ENCODE measurements at places on chromosomes 4 and X. TPM values are rescaled to one million over a fixed set of nuclear protein-coding genes. Genes with fewer than 3 reads are reported as not detected.

The SPP1 gene
- total RNA-seq: 3,399 TPM

The KDR gene
- total RNA-seq: 24.0 TPM

The ELF4 gene
- 12.5 TPM for total RNA-seq

The CT45A5 gene
- not detected for total RNA-seq

The YIPF7 gene
- not detected for total RNA-seq

The GABRG1 gene
- 0.06 TPM for total RNA-seq

The NDNF gene
- 45.2 TPM for total RNA-seq

The MORC4 gene
- 20.0 TPM for total RNA-seq

The GIMD1 gene
- total RNA-seq: 34.1 TPM

The TMSB15B gene
- 2.0 TPM for total RNA-seq

The LAMTOR3 gene
- total RNA-seq: 46.5 TPM
